Activated T-helper 1 cell treated with anti-CD3 and anti-CD28 coated beads, Interleukin-2, amount 50 U/mL, for 16 hours (primary cell): ENCODE measurements at places on chromosomes 4 and X.
A peak's percentile ranks its signal among the peaks of the same experiment; 100 is the strongest.

- DNase-seq = no peak
These were observed 30.1 kb upstream of the IQCM start for GRCh38 chr4:149845743-149846142.

GRCh38 chr4:185128272-185129119 is 14.6 kb upstream of the SLC25A4 start:
- DNase-seq = no peak

GRCh38 chrX:72005046-72005445 is 94.4 kb downstream of the NHSL2 start:
- no peak for DNase-seq

GRCh38 chrX:150207733-150208132 is 155.4 kb upstream of the MAMLD1 start:
- DNase-seq = no peak

GRCh38 chr4:5989236-5990225 is 28.7 kb downstream of the C4orf50 start:
- DNase-seq = no peak

GRCh38 chr4:94486372-94486801 is 34.6 kb downstream of the PDLIM5 start:
- no peak for DNase-seq

DNA sequence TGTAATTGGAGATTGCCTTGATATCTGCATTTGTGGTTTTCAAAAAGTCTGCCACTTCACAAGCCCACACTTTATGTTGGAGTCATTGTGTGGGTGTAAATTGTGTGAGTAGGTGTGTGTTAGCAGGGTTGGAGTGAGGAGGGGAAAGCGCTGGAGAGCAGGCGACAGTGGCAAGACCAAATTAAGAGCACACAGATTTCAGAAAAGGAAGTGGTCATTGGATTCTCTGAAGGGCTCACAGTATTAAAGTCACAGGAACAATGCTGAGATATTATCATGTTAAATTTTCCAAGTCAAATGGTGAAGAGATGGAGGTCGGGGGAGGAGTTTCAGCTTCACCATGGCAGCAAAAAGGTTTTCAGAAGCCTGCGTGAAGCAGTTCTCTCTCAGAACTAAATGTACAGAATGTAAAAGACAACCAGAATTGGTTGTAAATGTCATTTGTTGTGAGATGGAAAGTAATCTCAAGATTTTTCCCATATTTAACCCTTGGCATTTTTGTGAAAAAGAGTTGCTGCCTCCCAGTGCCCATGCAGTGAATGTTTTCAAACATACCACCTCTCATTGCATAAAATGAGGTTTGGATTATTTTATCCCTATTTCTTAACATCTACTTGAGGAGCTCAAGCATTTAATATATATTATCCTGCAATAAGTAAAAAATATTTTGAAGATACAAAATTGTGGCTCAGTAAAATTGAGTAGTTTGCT is 265.9 kb downstream of the ZNF674 start:
- DNase-seq = no peak

GRCh38 chrX:68419975-68420374 is 13.3 kb downstream of the OPHN1 start:
- DNase-seq = no peak

DNA sequence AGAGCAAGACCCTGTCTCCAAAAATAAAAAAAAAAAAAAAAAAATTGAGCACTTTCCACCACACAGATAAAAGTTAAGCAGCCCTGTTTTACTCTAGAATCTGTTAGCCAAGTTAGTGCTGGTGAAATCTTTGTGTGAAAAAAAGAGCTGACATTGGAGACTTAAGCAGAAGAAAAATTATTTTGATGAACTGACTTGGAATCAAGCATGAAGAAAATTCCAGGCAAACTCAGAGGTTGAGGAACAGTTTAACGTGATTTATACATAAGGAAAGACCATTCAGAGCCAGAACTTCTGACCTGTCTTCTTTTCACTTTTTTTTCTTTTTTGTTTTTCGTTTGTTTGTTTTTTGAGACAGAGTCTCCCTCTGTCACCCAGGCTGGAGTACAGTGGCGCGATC is 79.6 kb upstream of the RBPJ start:
- no peak for DNase-seq

DNA sequence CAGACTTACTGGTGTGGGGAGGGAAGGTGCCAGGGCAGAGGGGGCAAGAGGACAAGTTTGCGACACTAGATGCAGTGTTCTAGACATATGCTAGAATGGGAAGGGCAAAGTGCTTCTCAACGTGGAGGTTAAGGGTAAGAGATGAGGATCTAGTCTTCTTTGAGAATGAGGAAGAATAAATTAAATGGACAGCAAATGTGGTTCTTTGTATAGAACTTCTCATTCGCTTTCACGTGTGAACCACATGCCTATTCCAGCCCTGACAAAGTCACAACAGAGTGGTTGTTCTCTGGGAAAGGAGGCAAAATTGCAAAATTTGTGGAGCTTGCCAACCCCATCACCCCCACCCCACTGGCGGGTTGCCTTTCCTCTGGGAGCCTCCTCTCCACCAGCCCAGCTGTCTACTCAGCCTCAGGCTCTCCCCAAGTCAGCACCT is 1.5 kb upstream of the ANXA5 start:
- no peak for DNase-seq

DNA sequence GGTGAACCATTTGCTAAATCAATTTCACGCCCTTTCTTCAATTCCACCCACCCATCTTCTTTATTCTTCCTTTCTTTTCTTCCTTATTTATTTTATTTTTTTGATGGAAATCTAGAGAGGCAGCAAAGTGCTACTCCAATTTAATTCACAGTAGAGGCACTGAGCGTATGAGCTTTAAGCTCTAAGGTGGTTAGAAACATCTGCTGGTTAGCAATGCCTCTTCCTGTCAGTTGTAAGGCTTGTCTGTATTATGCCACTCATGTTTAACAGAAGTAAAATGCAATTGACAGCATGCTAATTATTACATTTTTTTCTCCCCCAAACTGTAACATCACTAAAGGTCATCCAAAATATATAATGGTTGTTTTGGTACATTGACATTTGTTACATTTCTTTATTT is 103.8 kb downstream of the EPHA5 start:
- no peak for DNase-seq

GRCh38 chrX:112087545-112087944 is 5.0 kb upstream of the TRPC5 start:
- no peak for DNase-seq

- no peak for DNase-seq
These were observed 511.2 kb downstream of the INPP4B start for GRCh38 chr4:142334931-142335330.

- DNase-seq = no peak
These were observed 34.5 kb upstream of the PLA2G12A start for GRCh38 chr4:109764376-109764775.

DNA sequence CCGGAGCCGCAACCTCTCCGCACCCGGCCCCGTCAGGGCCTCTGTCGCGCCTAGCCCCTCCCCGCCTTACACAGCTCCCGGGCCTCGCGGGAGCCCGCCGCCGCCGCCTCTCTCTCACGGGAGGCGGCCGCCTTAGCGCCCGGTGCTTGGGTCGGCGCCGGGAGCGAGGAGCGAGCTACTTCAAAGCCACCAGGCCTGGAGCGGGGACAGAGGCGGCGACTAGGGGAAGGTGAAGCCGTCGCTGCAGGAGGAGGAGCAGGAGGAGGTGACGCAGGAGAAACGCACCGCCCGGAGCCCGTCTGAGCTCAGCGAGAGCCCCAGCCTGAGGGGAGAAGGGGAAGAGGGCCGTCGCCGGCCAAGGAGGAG is 250 bp downstream of the USP9X start:
- DNase-seq = peak; percentile 29

DNA sequence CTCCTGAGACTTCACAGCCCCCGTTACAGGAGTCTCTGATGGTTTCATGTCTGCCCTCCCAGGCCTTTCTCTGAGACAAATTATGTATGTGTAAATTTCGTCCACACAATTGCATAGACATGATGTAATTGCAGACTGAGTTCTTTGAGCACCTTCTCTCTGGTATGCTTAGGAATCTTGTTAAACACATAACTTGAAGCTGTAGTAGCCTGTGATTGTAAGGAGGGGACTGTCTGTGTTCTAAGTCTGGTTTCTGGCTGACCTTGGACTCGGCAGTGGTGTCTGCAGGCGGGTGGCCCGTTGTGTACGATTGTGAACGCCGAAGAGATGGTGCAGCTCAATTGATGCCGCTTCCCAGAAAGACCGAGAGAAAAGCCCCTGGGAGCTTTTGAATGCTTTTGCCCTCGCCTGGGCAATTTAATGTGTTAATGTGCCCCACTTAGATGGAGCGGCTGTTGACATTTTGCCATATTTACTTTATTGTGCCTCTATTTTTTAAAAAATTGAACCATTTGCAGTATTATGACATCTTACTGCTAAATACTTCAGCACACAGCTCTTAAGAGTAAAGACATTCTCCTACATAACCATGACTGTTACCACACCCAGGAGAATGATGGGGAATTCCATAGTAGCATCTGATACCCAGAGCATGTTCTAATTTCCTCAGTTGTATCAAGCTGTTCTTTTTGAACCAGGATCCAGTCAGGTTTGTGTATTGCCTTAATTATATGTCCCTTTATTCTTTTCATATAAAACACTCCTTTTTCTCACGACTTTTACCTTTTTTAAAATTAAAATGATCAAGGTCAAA is 58.4 kb upstream of the TADA2B start:
- no peak for DNase-seq
